NCI-H524 treated with DMSO at 0.1 percent for 48 hours (cell line): ENCODE measurements at places on chromosomes 5 and 9.

DNA sequence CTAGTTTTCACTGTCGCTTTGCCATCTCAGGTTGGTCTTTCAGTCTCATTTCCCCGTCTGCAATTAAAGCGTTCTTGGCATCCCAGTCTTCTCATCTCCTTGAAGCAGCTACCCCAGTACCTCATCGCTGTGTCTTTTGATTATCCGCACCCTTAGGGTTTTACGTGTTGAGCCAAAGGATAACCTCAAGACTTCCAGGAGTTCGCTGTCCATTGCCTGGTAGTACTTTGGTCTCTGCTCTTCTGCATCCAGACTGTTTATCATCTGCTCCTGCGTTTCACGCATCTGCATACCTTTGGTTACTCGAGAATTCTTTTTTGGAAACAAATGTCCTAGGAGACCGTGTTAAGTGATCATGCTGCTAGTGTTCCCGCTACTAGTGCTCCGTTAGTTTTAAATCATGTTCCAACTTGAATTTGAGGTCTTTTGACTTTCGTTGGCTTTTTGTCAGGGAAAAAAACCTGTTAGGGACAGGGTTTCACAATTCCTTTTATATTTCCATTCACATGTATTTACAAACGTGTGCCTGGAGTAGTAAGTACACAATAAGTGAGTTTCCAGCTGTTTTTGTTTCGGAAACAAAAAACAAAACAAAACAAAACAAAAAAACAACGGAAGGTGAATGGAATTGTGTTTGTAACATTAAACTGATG lies 888 bp downstream of the RABGAP1 start:
- DNase-seq, result no peak

GRCh38 chr9:37037503-37038301 lies 3.6 kb upstream of the PAX5 start:
- DNase-seq, result no peak

DNA sequence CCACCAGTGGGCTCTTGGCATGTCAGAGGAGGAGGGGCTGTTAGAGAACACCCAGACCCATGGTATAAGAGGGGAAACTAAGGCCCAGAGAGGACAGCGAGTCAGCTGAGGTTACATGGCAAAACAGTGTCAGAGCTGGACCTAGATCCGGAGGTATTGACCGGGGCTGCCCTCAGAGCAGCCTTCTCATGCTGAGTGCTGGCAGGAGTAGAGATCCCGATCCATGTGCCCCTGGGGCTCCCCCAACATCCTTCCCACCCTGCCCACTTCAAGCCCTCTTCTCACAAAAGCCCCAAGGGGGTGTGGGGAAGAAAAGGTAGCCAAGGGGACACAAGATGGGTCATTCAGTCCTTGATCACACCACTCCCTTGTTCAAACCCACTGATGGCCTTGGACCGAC lies 19.9 kb downstream of the CSF1R start:
- no peak for DNase-seq

DNA sequence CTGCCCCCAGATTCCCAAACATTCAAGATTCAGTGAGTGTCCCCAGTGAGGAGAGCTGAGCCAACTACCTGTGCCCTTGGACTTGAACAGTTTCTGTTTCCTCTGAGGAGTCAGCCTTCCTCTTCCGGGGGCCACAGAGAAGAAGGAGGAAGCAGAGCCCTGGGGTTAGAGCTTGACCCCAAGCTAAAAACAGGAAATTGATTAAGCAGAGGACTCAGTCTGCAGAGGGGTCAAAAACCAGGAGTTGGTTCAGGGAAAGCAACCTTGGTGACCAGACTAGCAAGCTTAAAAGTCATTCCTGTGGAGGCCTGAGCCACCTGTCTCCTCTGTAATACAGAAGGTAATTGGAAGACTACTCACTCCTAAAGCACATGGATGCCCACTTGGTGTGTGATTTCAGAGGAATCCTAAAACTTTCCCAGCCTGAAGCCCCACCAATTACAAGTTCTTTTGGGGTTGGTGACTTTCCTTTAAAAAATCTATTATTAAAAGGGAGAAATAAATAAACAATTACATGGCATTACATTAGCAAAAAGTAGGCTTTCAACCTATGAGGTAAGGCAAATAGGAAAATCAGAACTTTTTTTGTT lies 64.2 kb upstream of the SELENOP start:
- DNase-seq, result no peak

DNA sequence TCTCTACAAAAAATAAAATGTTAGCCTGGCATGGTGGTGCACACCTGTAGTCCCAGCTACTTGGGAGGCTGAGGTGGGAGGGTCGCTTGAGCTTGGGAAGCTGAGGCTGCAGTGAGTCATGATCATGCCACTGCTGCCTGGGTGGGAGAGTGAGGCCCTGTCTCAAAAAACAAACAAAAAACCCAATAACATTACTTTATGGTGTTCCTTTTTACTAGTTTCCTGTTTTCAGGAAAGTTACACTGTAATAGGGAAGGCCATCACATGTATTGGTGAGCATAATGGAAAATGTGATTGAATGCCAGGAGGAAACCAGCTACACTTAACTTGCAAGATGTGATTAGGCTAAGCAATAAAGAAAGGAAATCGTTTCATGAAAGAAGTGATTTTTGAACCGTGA lies 42.7 kb downstream of the SV2C start:
- no peak for DNase-seq

DNA sequence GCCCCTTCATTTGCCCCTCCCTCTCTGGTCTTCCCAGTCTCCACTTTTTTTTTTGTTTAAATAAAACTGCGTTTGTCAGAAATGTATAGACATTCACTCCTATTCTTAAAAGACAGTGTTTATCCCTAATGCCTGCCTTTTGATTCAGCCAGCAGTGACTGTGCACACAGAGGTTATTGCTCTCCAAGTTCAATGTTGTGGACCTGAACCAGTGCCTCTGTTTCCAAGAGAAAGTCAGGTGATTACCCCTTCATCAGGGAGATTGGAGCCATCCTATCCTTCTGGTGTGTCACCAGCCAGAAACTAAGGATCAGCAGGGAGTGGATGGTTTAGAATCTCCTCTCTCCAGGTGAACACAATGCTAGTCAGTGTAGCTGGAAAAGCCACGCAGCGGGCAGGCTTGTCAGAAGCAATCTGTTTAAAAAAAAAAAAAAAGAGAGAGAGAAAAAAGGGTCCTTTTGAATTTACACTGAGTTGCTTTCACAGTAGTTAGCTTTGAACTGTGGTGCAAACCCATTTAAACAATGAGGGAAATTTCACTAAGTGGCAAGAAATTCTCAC lies 167.5 kb upstream of the DMRT1 start:
- no peak for DNase-seq

GRCh38 chr5:127418367-127418766 lies 99.1 kb upstream of the PRRC1 start:
- DNase-seq, result no peak
